ENCODE measurements at places on chromosomes 3 and 15.

- no peak for DNase-seq
Observed at GRCh38 chr15:77528968-77529319, 103.8 kb downstream of the LINGO1 start.

- DNase-seq: no peak
Observed at GRCh38 chr3:173732237-173732636, 334.7 kb downstream of the NLGN1 start.

DNA sequence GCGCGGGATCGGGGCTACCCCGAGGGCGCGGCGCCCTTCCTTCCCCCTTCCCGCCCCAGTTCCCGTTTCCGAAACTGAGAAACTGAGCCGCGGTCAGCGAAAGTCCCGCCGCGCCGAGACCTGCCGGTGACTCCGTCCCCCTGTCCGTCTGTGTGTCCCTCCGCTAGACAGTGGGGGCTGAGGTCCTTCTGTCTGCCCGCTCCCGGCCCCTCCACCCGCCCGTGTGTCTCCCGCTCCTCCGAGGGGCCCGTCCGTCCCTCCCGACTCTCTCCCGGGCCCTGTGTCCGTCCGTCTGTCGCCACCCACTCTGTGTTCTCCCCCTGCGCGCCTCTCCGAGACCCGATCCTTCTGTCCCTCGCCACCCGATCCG lies 426 bp downstream of the PRKCD start:
- no peak for DNase-seq

DNA sequence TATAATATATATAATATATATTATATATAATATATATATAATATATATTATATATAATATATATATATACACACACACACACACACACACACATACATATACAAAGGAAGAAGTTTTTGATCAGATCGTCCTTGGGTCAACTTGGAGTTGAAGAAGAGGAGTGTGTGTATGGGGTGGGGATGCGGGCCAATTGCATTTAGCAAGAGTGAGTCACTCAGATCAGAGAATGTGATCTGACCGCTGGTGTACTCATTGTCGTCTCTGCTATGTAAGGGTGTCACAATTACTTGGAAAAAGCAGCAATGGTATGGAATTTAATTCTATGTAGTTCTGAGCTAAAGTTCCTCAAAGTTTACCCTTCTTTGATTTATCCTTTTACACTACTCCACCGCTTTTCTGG lies 4.6 kb upstream of the VGLL3 start:
- DNase-seq: no peak

DNA sequence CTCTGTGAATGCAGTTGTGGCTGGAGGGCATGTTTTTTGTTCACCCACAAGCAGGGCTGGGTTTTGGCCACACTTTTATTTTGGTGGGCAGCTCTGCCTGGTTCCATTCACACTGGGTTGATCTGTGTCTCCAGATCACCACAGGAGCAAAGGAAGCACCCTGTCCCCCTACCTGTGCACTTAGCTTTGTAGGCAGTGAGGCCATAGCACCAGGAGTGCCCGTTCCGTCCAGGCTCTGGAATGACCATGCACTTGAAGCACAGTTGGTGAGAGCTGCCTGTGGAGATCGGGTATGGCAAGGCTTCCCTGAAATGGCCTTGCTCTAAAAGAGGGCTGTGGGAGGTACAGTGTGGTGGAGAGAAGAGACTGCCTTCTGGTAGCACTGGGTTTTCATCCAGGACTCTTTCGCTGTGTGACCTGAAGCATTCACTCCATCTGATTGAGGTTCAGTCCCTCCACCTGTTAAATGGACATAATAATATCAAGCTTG lies 31.7 kb downstream of the MINAR1 start:
- no peak for DNase-seq

DNA sequence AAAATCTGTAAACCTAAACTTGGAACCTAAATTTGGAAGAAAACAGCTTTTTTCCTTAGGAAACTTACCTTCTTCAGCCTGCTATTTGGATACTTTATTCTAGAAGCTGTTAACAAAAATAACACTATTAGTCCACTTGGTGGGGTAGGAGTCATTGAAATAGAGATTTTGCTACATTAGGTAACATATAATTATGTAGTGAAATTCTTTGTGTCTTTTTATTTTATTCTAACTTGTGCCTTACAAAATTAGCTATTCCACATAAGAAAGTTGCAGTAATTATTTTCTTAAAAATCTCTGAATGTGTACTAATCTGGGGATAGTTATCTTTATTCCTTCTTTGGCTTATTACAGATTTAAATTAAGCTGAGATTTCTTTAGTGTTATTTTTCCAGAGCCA lies 360.4 kb upstream of the ROBO2 start:
- no peak for DNase-seq

DNA sequence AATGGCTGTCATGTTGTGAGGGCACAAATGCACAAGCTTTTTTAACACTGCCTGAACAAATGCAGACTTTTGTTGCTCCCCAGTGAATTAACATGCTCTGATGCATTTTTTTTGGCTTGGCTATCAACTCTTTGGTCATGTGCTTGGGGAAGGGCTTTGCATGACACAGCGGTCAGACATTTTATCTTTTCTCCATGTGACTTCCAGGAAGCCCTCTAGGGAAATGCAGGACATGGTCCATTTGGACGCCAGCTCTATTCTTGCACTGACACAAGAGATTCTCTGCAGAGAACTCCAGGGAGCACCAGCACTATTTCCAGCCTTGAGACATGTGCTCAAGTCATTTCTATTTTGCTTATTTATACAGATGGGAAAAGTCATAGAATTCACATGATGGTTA lies 46.2 kb downstream of the NEK11 start:
- no peak for DNase-seq

DNA sequence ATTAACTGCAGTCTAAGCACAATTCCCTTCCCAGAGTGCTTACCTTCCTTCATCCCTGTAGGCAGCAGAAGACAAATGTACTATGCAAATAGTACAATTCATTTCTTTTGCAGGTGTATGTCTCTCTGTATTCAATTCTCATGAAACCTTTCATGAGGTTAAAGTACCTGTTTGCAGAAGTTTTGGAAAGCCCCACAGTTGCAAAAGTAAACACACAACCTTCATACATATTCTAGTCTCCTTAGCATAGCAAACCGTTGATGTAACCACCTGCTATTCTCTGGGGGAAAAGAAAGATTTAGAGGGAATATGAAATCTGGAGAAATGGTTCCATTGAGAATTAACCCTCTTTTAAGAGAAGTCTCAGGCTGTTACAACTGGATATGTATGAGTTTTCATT lies 200.3 kb upstream of the SUCLG2 start:
- DNase-seq: no peak

GRCh38 chr3:134709561-134710312 lies 58.9 kb upstream of the KY start:
- DNase-seq: no peak

GRCh38 chr3:13074006-13074375 lies 762 bp upstream of the IQSEC1 start:
- DNase-seq: no peak

Measured in HFF-Myc (cell line).